ENCODE measurements at places on chromosomes 4 and X.

DNA sequence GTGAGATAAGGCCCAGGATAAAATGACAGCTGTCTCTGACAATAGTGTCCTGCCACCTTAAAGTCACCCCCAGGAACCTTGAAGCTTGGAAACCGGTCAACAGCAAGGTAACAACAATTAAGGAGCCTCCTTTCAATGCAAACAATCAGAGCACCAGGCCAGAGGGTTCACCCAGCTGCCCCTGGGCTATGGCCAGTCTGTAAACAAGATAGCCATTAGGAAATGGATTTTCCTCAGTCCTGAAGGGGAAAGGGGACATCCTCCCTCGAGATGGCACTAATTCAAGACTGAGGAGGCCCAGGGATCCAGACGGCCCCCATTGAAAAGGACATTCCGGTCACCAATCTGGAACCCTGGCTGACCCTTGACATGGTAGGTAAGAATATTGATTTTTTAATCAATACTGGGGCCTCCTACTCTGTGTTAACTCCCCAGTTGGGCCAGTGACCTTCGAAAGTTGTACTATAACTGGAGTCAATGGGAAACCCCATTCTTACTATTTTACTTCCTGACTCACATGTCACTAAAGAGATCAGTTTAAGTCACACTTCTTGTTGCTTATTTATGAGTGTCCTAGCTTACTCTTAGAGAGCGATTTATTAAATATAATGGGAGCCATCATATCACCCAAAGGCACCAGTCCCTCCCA, 61.7 kb upstream of the CT45A1 start:
- no peak for DNase-seq

DNA sequence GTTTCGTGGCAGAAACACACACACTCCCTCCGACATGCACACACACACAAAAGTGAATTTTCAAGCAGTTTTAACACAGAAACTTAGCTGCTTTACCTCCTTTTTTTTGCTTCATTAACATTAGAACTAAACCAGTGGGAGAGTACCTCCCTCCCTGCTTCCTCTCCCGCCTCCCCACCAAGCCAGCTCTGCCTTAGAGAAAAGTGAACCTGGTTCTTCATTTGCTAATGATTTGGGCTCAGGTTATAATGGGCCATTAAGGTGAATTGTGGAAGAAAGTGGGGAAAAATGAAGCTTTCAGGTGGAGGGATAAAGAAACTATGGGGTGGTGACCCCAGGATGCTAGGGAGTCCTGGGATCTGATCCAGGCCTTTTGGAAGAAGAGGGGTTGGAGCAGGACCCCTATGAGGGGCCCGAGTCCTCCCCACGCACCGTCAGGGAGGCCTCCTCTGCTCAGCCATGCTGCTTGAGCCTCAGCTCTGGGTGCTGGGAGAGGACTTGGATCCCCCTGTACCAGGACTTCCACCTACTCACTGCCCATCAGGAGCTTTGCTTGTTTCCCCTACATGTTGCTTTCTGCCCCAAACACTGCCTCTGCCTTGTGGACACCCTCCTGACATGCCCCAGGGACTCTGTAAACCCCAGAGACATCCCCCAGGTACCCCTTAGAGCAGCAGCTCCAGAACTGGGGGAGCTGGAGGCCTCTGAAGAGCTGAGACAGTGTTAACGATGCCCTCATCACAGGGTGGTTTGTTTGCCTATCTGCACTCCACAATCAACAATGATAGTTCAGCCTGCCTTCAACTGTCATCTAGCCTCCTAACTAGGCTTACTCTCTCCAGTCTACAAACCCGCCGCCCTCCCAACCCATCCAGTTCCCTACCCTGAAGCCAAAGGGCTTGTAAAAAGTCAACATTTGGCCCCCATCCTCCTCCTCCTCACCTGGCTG, 6.5 kb upstream of the JADE1 start:
- DNase-seq = no peak

DNA sequence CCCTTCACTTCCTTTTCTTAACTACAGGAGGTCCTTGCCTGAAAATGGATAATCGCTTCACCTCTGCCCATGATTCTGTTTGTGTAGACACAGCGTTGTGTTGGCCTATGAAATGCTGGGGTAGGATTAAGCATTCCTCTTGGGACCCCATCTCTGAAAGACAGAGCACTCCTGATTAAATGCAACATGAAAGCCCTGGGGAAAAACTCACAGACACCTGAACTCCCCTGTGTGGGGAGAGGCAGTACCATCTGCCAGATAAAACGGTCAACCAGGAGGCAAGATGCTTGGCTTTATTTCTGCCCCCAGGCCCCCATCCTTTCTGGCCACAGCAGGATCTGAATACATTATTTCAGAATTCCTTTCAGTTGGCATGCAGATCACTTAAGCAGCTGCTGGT, 1.9 kb downstream of the LGI2 start:
- DNase-seq = no peak

DNA sequence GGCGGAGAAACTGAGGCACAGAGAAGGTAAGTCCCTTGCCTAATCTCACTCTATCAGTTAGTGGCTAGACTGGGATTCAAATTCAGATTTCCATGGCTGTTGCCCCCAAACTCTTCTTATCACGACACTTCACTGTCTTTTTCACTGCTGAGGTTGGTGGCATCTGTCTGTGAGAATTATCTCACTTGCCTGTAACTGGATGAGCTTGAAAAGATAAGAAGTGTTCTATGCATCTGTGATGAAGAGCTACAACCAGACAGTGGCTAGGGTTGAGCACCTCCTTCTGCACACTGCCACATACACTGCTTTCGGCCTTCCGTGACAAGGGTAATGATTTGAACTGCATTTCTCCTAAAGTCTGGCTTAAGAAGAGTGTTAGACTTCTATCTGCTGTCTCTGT, 107.9 kb upstream of the TEX13D start:
- DNase-seq = no peak

DNA sequence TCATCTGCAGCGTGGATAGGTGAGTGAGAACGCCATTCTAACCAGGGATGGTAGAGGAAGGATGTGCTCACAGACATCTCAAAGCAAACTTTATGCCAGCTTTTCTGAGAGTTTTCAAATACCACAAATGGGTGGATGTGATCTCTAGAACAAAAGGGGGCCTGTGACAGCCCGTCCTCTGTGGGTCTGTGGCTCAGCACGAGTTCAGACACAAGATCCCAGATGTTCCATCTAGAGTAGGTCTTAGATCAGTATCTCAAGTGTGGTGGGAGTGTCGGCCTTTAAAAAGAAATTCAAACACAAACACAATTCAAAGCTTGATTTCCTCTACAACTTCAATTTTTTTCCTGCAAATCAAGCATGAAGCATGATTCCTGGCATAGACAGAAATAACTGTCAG, 22.8 kb downstream of the QDPR start:
- DNase-seq = no peak

DNA sequence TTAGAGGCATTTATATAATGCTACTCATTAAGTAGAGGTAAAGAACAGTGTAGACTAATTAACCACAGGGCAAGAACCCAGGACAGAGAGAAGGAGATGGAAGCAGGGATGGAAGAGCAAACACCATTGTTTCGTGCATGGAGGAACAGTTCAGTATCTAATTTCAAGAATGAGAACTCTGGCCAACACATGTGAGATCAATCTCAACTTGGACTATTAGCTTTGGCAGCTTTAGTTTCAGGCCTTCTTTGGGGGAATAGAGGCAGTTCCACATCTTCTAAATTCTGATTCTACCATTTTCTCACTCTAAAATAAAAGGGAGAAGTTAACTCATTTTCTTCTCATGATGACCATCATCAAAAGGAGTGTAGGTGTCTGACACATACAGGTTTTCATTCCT, 207.0 kb downstream of the LDB2 start:
- DNase-seq = no peak

DNA sequence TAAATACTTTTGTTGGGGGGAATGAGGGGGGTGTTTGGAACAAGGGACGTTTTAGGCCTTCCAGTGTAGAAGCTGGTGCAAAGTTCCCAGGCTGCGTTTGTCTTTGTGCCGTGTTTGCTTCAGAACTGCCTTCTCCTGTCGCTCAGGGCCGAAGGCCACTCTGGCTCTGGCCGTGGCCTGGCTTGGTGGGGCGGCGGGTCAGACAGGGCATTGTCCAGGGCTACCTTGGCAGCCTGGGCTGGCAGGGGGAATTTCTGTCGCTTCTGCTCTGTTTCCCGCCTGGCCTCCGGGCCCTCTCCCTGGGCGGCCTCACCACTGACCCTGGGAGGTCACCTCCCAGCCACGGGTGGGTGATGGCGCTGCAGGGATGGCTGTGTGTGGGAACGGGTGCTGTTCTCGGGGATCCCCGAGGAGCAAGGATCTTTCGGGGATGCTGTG, 140.0 kb downstream of the COL4A6 start:
- no peak for DNase-seq

DNA sequence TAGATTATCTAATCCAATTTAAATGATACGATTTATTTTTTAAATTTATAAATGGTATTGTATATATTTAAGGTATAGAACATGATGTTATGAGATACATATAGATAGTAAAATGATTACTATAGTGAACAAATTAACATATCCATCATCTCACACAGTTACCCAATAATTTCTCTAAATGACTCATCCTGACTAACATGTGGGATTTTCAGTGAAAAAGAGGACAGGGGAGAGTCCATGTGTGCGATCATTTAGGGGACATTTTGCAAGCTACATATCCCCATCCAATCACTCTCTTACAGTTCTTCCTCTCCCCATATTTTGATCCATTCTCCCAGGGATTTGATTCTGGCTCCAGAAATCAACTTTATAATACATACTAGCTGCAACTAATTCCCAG, 88.2 kb downstream of the ABCB7 start:
- DNase-seq = no peak

- DNase-seq = no peak
Observed at GRCh38 chr4:167282171-167282864, 48.0 kb upstream of the SPOCK3 start.

DNA sequence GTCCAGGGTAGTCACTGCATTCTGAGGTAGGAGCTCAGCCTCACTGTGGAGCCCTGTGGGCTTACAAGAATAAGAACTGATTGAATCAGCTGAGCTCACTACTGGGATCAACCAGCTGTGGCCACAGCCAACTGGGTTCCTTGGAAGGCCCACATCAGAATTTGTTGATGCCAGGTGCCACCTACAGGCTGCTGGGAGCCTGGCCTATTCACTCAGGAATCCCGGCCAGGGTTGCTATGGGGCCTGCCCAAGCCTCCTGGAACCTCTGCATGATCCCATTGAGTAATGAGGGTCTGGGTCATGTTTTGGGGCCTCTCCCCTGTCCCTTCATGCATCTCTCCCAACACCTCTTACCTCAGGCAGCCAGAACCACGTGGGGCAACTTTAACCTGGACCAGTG, 53.9 kb upstream of the KIAA1210 start:
- no peak for DNase-seq

GRCh38 chr4:88467392-88467791, 10.5 kb downstream of the HERC5 start:
- no peak for DNase-seq

- no peak for DNase-seq
Observed at GRCh38 chr4:25788703-25789238, 74.0 kb downstream of the SEL1L3 start.

DNA sequence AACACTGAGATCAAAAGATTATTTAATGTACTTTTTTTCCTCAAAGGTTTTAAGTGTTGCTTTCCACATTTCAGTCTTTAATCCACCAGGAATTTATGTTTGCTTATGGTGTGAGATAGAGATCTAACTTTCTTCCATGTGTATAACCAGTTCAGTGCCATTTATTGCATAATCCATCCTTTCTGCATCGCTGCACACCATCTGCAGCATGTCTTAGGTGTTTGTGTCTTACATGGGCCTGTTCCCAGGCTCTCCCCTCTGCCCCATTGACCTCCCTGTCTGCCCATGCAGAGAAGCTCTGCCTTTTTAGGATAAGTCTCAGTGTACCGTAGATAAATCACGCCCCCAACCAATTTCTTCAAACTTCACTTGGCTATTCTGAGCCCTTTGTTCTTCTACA, 30.3 kb downstream of the NSDHL start:
- no peak for DNase-seq

DNA sequence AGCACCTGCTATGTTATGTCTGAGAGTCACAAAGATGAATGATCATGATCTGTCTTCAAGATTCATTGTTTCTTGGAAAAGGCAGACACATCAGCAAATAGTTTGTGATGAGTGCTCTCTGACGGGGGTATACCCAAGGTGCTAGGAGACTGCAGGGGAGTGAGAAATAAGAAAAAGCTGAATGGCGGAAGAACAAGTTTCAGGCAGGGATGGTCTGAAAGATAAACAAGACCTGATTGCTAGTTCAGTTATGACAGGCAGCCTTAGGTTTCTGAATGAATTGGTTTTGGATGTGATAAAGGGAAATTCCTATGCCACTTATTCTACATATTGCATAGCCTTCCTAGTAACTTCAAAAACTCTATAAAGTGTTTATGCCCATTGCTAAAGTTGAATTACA, 327.0 kb upstream of the DKK2 start:
- no peak for DNase-seq

- no peak for DNase-seq
Observed at GRCh38 chr4:2619459-2619858, 83.0 kb downstream of the FAM193A start.

Measured in D721Med (cell line).